NCI-H82 (cell line): ENCODE measurements at places on chromosomes 16 and 17.

GRCh38 chr16:3443108-3444031, at the start of the genes NAA60 and ZNF597:
Gene NAA60 (plus strand): TSS chr16:3443680. CDS start chr16:3476228, 32,548 bp downstream.
Gene ZNF597 (minus strand): TSS chr16:3443504. CDS start chr16:3443153, 351 bp downstream.
- DNase-seq, result peak; percentile 98

- DNase-seq, result no peak
These were observed 52.7 kb upstream of the NOG start for GRCh38 chr17:56540836-56541235.

- peak; percentile 54 for DNase-seq
These were observed 391.1 kb downstream of the CNTNAP4 start for GRCh38 chr16:76668207-76668725.

DNA sequence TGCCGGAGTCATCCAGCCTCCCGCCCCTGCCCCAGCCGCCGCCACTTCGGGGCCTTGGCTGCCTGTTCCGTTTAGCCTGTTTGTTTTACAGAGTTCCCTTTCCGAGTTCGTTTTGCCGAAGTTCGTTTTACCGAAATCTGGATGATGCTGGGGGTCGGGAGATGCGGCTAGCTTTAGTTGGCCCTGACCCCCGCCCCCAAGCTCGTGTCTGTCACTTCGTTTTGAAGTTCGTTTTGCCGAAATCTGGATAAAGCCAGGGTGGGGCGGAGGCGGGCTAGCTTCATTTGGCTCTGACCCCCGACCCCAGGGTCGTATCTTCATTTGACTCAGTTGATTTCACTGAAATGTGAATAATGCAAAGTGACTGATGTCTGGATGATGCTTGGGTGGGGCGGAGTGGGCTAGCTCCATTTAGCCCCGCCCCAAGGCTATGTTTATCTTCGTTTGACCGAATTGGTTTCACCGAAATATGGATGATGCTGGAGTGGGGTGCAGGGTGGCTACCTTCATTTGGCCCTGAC, 591 bp downstream of the PSMD7 start:
- DNase-seq, result peak; percentile 39

GRCh38 chr16:14452066-14452465, 178.0 kb downstream of the PARN start:
- DNase-seq, result no peak

DNA sequence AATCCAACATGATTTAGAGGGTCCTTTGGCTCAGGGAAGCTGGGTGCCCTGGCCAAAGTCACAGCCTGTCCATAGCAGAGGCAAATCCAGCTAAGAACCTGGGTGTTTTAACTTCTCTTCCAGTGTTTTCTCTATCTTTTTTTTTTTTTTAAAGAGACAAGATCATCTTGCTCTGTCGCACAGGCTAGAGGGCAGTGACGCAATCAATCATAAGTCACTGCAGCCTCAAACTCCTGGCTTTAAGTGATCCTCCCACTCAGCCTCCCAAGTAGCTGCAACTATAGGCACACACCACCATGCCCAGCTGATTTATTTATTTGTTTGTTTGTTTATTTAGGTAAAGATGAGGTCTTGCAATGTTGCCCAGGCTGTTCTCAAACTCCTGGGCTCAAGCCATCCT, 14.8 kb upstream of the GRIN2A start:
- no peak for DNase-seq

DNA sequence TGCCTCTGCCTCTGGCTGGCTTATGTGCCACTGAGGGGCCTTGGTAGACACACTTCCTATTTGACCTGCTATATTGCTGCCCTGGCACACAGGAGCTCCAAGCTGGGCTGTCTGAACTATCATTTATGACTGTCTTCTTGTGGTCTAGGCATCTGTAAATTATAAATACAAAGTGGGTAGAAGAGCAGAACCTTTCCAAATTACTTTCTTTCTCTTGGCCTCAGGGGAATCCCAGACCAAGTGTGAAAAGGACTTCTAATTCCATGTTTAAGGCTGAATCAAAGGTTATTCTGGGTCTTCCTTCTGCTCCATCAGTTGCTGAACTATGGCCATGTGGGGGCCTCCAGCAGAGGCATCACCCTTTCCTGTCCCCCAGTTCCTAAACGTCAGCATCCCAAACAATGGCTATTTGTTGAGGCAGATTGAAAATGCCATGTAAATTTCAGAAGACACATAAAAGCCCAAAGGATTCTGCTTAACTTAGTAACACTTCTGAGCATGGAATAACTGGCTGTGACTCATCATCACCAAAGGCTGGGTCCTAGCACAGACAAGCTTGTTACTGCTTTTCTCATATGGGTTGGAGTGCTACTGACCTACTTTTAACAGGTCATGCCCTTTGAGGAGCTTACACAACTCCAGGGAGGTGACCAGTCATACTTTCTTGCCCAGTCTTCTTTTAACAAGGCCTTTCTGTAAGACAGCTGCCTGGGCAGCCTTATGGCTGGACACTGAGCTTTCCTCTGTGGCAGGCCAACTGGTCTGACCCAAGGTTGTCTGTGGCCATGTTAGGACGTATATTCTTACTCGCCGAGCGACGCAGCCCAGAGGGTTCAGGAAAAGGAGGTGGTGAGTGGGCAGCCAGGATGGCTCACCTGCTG, 154.8 kb downstream of the VPS53 start:
- DNase-seq, result no peak

- no peak for DNase-seq
These were observed 112.0 kb upstream of the CREBBP start for GRCh38 chr16:3992297-3993051.

GRCh38 chr17:29710520-29710884, 87.8 kb upstream of the CORO6 start:
- DNase-seq, result no peak

- no peak for DNase-seq
These were observed 22.7 kb downstream of the FAM83G start for GRCh38 chr17:18981642-18982424.

GRCh38 chr17:64130559-64131001, 636 bp upstream of the ERN1 start:
- no peak for DNase-seq

GRCh38 chr17:48335858-48336500, 94.0 kb downstream of the SKAP1 start:
- DNase-seq, result peak; percentile 58

GRCh38 chr17:27345141-27345904, 51.4 kb downstream of the WSB1 start:
- no peak for DNase-seq

GRCh38 chr17:337453-337852, 15.2 kb downstream of the RPH3AL start:
- DNase-seq, result no peak

DNA sequence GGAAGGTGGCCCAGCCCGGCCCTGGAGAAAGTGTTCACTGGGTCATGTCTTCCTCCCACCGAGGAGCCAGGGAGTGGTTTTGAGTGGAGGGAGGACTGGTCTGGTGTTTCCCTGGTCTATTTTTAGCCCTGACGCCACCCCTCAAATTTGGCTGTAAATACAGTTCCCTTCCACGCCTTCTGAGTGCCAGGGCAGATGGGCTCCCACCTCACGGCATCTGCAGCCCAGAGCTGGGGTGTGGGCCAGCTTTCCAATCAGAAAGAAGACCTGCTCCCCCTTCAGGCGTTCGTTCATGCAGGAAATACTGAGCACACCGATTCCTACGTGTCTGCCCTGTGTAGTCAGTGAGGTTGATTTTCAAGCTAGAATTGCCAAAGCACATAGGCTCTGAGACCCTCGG, 53.7 kb downstream of the SNX20 start:
- peak; percentile 46 for DNase-seq

DNA sequence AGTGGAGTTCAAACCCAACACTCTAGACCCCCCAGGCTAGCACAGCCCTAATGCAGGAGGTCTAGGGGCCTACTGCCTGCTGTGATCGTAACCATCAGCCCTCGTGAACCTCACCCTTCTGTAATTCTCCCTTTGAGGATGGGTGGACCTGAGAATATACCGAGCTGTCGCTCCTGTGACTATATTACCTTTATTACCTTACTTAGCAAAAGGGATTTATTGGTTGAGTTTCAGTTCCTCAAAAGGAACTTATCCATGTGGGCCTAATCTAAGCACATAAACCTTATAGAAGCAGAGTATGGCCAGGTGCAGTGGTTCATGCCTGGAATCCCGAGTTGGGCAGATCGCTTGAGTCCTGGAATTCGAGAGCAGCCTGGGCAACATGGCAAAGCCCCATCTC, 19.2 kb upstream of the EMP2 start:
- DNase-seq, result no peak

- no peak for DNase-seq
These were observed 3.3 kb upstream of the CLTC start for GRCh38 chr17:59616253-59616920.

- DNase-seq, result no peak
These were observed 510 bp downstream of the CRISPLD2 start for GRCh38 chr16:84820305-84820684.

- DNase-seq, result no peak
These were observed 8.5 kb downstream of the GAA start for GRCh38 chr17:80109713-80110446.

- no peak for DNase-seq
These were observed 205.1 kb upstream of the MAF start for GRCh38 chr16:79805621-79806020.

- DNase-seq, result no peak
These were observed 46.3 kb downstream of the PEMT start for GRCh38 chr17:17545031-17545820.

DNA sequence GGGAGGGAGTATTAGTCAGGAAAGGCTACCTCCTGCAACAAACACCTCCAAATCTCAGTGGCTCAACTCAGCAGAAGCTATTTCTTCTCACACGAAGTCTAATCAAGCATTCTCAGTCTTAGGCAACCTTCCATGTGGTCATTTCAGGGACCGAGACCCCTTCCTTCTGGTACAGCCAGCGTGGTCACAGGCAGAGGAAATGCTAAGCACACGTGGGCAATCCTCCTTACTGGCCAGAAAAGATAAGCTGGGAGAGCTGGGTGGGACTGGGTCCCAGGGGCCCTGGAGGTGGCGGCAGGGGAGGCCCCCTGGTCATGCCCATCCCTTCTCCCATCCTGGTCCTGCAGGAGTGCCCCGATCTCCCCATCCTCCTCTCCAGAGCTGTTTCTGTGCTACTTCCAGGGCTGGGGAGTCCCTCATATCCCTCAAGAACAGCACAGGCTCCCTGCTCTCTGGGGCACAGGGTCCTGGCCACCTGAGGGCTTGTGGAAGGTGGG, 5.7 kb upstream of the CX3CL1 start:
- no peak for DNase-seq

DNA sequence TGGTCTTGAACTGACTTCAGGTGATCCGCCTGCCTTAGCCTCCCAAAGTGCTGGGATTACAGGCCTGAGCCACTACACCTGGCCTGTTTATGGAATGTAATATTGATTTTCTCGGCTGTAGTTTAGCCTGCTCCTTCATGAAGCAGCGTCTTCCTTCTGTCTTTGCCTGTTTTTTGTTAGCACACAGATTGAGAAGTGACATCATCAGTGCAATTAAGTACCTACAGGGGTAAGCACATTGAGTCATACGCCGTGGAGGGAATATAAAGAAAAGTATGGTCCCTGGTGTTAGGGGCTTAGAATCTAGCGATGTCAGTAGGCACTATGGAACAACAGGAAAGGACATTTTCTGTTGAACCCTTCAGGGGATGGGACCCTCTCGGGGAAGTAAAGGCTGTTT, 48.7 kb upstream of the SEC14L1 start:
- no peak for DNase-seq

GRCh38 chr16:11783319-11784037, 13.6 kb downstream of the ZC3H7A start:
- no peak for DNase-seq

GRCh38 chr16:15857724-15858560, 1.1 kb upstream of the MYH11 start:
- no peak for DNase-seq

- DNase-seq, result no peak
These were observed 81.3 kb downstream of the CBLN1 start for GRCh38 chr16:49200223-49200820.

DNA sequence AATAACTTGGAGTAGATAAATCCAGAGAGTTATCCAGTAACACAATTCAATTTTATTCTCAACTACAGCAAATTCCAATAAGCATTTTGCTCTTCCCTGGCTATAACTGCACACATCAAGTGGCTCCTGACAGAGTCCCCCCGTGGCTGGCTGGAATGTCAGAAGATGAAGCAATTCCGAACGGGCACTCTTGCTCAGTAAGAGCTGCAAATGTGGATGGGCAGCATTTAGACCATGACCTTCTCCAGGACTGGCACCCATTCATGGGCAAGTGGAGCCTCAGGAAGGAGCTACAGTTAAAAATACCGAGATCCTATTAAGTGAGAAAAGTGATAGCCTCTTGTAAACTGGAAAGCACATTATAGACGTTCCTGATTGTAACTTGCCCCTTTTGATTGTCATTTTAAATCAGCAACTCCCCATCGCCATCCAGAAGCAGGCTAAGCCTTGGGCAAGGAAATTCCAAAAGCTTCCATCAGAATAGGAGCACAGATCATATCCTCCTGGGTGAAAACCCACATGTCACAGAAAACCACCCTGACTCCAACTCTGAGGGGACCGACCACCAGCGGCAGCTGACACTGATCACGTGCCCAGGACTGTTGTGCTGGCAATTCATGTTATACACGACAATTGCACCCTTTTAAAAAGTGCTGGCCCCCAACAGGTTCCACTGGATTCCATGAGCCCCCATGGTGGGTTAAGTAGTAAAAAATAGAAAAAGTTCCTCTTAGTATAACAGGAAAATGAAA, 7.1 kb downstream of the UBE2O start:
- DNase-seq, result no peak

GRCh38 chr17:42783062-42783790, 2.8 kb downstream of the WNK4 start:
- no peak for DNase-seq

GRCh38 chr17:80834893-80835275, 156.8 kb upstream of the CHMP6 start:
- DNase-seq, result peak; percentile 55

DNA sequence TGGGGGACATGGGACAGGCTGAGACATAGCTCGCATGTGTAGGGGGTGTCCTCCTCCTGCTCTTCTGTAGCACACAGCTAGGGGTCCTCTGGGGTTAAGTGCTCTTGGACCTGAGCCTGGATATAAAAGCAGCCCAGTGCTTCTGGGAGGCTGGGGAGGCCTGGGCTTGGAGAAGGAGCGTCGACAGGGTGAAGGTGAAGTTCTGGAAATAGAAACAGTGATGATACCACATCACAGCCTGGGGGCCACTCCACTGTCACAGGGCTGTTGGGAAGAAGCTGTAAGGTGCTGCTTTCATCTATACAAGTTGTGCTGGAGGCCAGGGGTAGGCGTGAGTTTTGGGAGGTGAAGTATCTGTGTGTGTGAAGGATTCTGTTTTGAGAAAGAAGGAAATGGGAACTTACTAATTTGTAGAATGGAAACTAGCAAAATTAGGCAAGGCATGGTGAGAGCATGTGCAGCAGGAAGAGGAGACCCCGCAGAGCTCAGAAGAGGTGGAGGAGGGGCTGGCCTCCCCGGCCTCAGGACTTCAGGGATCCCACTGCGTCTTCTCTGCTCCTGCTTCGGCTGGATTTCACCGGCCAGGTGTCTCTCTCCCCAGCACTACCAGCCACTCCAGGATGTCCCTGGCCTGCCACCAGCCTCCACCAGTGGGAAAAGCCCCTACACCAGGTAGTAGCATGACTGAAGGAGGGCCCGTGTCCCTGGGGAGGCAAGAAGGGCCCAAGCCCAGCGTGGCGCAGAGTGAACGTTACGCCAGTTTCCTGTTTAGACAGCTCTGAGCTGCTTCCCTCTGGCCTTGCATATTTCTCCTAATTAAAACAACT, 19.4 kb downstream of the PLCG2 start:
- no peak for DNase-seq

- DNase-seq, result no peak
These were observed 33.7 kb downstream of the TOM1L2 start for GRCh38 chr17:17938388-17939107.
